ENCODE measurements at places on chromosomes 12 and 14.
A peak's percentile ranks its signal among the peaks of the same experiment; 100 is the strongest.

- DNase-seq, result no peak
These were observed 242.9 kb upstream of the RPL10L start for GRCh38 chr14:46894476-46894875.

GRCh38 chr14:96280104-96280503 lies 24.1 kb downstream of the BDKRB1 start:
- no peak for DNase-seq

GRCh38 chr14:49972131-49972671 lies 79.3 kb downstream of the ARF6 start:
- DNase-seq, result no peak

DNA sequence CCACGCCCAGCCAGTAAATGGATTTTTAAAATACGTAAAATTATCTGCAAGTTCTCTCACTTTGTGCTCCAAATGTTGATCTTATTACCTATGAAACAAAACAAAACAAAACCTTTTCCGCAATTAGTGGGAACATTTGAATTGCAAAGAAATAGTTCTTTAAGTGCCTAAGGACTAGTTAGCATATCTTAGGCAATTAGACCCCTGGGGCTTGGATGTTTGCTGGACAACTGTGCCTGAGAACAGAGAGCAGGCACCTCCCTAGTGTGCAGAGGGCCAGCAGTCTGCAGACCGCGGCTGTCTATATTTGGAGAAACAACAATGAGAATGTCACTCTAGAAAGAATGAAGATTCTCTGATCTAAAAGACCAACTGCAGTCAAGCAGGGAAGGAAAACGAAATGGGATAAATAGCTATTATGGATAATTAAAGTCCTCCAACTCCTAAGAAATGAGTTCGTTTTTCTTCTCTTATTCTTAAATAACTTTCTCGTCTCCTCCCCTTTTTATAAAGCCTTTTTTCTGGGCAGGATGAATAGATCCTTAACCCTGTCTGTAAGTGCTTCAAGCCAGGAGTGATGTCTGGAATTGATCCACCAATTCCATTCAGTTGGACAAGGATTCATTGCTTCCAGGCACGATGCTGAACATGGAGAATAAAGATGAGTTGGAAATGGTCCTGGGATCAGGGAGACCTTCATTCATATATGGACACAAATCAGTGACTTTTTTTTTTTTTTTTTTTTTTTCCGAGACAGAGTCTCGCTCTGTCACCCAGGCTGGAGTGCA lies 16.2 kb downstream of the SLC17A8 start:
- DNase-seq, result peak; percentile 57

DNA sequence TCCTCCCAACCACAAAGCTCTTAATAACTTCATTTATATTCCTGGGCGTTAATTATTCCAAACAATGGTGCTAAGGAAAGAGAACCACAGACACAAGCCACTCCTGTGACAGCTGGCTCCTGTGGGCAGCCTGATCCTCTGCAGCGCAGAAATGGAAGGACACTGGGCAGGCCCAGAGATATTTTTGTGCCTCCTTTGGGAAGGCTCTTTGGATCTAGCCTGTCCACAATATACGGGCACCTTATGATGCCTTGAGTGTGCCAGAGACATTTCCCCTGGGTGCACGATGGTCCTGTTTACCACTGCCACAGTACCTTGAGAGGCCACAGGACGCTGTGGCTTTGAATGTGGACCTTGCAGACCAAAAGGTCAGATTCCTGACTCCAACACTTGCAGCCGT lies 2.1 kb downstream of the ASB2 start:
- no peak for DNase-seq

- peak; percentile 61 for DNase-seq
These were observed 694 bp downstream of the AKAP5 start for GRCh38 chr14:64465831-64466554.

- no peak for DNase-seq
These were observed 59.5 kb downstream of the CKB start for GRCh38 chr14:103463149-103463548.

DNA sequence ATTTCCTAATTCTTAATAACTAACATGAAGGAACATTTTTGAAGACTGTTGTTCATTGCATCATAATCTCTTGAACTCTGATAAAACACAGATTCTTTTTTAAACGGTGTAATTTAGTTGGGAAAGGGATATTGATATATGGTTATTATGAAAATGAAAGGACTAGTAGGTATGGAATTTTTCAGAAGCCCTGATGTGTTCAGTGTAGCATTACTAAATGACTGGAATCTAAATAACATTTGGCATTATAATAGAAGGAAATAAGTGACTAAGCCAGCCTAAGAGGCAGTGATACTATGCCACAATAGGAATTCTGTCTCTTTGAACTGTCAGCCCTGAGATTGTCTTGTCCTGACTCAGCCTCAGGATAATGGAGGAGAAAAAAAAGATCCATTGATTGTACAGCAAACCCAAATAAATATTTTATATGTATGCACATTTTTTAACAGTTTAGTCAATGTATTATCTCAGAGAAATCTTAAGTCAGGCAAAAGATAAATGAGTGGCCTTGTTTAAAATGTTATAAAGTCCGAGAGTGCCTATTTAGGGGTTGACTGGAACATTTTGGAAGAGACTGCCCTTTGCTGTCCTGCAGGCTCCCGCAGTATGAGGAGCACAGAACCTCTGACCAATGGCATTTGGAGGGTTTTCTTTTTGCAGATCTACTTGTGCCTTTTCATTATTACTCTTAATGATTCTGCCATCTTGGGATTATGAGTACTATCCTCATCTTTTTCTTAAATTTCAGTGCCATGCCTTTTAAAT lies 271.2 kb downstream of the EGLN3 start:
- DNase-seq, result no peak

DNA sequence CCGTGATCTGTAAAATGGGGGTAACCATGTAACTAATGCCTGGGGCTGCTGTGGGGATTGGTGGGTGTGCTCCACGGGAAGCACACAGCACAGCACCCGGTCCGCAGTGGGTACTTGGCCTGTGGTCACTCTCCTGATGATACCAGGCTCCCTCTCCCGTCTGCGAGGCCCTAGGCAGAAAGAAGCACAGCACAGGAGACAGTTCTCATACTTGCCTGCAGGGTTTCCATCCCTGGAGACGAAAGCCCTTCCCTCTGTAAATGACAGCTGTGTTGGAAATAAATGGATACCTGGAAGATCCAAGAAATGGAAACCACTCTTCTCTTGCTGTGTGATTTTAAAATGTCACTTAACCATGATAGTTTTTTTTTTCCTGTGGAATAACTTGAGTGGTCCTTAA lies 7.9 kb upstream of the PRMT8 start:
- DNase-seq, result peak; percentile 32

DNA sequence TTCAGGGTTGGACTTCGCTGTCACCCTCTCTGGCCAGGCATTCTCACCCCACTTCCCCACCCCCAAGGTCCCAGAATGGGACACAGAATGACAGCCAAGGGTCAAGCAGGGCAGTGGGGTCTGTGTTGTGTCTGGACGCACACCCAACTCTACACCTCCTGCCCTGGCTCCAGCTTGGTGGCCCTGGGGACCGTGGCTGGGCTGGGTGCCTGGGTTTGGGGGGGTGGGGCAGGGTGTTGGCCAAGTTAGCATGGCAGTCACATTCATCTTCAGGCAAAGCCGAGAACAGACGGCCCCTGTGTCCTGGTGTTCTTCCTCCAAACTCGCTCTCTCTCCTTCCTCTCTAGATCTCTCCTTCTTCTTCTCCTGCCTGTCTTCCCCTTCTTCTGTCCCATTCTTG lies 5.6 kb downstream of the LRP1 start:
- no peak for DNase-seq

DNA sequence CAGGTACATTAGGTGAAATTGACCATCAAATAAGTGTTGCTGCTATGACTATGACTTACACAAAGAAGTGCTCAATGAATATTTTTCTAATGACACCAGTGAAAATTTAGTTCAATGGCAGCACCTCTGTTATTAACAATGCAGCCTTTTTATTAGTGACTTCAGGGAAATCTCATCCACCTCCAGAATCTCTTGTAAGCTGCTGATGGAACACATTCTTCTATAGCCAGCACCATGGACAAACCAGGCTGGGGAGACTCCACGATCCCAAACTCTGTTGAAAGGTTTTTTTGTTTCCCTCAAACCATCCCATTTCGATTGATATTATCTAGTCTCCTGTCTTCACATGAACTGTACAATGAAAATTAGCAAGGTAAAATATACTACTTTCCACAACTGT lies 265.9 kb downstream of the ITPR2 start:
- no peak for DNase-seq

GRCh38 chr12:102483466-102483865 lies 3.1 kb upstream of the IGF1 start:
- DNase-seq, result no peak

- no peak for DNase-seq
These were observed 42.0 kb downstream of the GUCY2C start for GRCh38 chr12:14654416-14654815.

DNA sequence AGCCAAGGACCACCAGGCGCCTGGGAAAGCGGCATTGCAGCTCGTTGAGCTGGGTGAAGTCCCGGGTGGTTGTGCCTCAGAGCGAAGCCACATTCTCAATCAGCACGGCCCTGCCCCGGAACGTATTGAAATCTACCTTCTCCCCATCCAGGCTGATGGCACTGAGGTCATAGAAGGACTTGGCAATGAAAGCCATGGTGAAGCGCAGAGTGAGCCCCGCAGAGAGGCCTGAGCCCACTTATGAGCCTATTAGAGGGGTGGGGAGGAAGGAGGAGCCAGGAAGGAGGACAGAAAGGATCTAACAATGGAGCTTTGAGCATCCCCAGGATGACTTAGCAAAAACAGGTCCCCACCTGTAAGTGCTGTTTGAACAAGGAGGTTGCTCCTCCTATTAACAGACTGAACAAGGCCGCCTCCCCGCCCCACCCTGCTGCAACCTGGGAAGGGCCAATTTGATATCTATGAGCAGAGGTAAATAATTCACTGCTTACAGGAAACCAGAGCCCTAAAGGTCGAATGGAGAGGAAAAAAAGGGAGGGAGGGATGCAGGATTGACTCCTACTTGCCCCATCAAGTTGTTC lies at the start of gene GPX2:
Gene GPX2, minus strand, starts transcription at position 215 of the 581 bp plus-strand sequence. Its CDS starts 19 bp downstream, at position 196.
- no peak for DNase-seq

DNA sequence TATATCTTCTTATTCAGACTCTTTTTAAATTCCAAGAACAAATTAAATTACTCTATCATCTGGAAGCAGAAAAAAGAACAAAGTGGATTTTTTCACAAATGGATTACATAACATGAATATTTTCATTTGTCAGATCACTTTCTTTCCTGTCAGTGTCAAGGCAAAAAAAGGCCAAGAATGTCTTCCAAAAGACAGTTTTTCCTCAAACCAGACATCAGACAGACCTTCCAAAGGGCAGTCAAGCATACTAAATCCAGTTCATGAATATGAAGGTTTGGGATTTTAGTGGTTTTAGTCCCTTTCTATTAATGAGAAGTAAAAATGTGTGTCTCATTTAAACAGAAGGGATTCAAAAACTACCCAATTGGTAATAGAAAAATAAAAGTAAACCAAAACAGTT lies 336.0 kb downstream of the CEP128 start:
- no peak for DNase-seq

GRCh38 chr12:81617915-81618314 lies 141.2 kb downstream of the PPFIA2 start:
- DNase-seq, result no peak

DNA sequence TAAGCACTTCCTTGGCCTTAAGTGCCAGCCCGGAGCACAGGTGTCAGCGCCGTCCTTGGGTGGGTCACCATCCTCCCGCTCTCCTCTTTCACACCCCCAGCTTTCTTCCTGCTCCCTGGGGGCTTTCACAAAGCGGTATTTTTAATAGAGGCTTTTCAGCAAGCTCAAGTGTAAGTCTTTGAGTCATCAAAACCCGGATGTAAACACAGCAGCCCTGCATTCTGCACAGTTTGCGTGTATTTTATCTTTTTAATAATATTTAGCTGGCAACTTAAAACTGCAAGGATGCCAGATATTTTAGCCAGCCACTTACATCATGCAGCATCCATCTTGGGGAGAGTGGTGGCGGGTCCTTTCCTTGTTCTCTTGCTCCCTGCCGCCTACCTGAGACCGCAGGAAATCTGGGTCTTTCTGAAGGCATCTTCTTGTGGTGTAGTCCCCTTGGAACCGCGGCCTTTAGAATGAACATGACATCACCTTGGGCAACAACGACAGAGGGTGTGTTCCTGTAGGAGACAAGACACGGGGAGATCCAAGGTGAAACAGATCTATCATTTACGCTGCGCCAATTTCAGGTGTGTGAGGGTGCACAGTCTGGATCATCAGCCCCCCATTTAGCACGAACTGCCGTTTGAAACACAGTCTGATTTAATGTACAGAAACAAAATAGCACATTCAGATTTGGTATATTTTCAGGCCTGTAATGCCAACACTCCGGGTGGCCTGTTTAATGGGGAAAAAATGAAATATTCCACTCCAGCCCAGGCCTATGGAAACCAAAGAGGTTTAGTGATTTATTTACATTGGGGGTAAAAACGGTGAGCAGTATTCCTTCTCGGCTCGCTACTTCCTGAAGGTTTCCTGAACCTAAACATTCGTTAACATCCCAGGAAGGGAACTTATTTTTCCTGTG lies 12.5 kb upstream of the IRF2BPL start:
- no peak for DNase-seq

- DNase-seq, result peak; percentile 18
These were observed 37.2 kb upstream of the C14orf132 start for GRCh38 chr14:96001866-96002497.
